ENCODE measurements at places on chromosomes 12 and 14. TPM values are rescaled to one million over a fixed set of nuclear protein-coding genes. Genes with fewer than 3 reads are reported as not detected.

TTC6 gene
- total RNA-seq, result 0.10 TPM

- DNase-seq, result no peak
These were observed 369.8 kb downstream of the AACS start for GRCh38 chr12:125434936-125435443.

- DNase-seq, result no peak
These were observed 24.3 kb downstream of the TSPAN9 start for GRCh38 chr12:3101309-3102024.

DHH gene
- 1.2 TPM for total RNA-seq

PLA2G1B gene
- not detected for total RNA-seq

- DNase-seq, result no peak
These were observed 16.7 kb upstream of the E2F7 start for GRCh38 chr12:77082021-77082420.

GRCh38 chr14:51023964-51024363 is 70.9 kb downstream of the TRIM9 start:
- DNase-seq, result peak; percentile 23

UBC gene
- total RNA-seq, result 765 TPM

GRCh38 chr14:99609245-99610170 is 5.5 kb upstream of the CCDC85C start:
- DNase-seq, result no peak
